Cardiac muscle cell (in vitro differentiated cells and primary cell): ENCODE measurements at places on chromosomes 7 and 10.

DNA sequence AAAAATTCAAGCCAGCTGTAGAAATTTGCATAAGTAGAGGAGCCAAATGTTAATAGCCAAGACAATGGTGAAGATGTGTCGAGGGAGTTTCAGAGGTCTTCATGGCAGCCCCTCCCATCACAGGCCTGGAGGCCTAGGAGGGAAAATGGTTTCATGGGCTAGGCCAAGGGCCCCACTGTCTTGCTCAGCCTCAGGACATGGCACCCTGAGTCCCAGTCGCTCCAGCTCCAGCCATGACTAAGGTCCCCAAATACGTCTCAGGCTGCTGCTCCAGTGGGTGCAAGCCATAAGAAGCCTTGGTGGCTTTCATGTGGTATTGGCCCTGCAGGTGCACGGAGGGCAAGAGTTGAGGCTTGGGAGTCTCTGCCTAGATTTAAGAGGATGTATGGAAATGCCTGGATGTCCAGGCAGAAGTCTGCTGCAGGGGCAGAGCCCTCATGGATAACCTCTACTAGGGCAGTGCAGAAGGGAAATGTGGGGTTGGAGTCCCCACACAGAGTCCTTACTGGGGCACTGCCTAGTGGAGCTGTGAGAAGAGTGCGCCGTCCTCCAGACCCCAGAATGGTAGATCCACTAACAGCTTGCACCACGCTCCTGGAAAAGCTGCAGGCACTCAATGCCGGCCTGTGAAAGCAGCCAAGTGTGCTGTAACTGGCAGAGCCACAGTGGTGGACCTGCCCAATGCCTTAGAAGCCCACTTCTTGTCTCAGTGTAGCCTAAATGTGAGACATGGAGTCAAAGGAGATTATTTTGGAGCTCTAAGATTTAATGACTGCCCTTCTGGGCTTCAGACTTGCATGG, 19.2 kb downstream of the TBATA start:
- no peak for DNase-seq
- H3K4me3 ChIP-seq: no peak overlapping the region
- no peaks in the 10 kb centered on the region for H3K36me3 ChIP-seq
- H3K4me1 ChIP-seq: no peaks in the 10 kb centered on the region
- no peaks in the 10 kb centered on the region for H3K27me3 ChIP-seq

DNA sequence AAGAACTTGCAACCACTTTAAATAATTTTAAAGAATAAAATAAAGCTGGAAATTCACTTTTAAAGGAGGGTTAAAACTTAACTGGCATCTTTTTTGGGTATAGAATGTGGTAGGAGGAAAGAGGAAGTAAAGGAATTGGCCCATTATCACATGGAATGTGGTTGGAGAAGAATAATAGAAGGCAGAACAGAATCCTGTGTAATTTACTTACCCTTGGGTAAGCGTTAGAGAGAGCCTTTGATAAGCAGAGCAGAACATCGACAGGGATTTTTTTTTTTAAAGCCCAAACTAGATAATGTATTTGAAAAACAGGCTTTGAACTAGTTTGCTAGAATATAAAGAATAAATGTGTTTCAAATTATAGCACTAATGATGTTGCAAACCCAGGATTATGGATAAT, 199.8 kb upstream of the KIAA1217 start:
- peaks cover 14% of the 10 kb centered on the region for H3K4me1 ChIP-seq
- H3K27ac ChIP-seq: peak overlapping the region; percentile 91
- no peaks in the 10 kb centered on the region for H3K27me3 ChIP-seq
- no peak for DNase-seq
- H3K4me3 ChIP-seq: no peak overlapping the region

DNA sequence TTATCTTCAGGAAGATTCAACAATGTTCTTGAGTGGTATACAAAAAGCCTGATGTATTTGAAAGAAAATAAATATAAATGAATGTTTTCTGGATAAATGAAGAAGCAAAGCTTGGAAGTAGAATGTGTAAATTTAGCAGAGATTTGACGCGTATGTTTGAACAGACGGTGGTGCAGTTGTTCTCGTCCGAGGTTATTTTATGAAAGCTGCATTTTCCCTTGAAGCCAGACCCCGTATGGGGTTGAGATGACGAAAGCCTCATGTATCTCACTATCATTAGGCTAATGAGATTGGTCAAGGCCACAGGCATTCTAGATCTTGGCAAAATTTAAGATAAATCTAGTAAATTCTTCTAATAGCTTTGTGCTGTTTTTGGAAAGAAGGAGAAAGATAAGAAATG, 195.2 kb downstream of the NXPH1 start:
- H3K36me3 ChIP-seq: no peaks in the 10 kb centered on the region
- H3K4me1 ChIP-seq: peaks cover 4% of the 10 kb centered on the region
- no peak overlapping the region for H3K27ac ChIP-seq
- no peaks in the 10 kb centered on the region for H3K27me3 ChIP-seq

GRCh38 chr7:91940171-91940570, 491 bp upstream of the AKAP9 start:
- H3K27me3 ChIP-seq: no peaks in the 10 kb centered on the region
- peaks cover 11% of the 10 kb centered on the region for H3K4me1 ChIP-seq
- peak overlapping the region; percentile 56 for H3K4me3 ChIP-seq
- peak overlapping the region; percentile 94 for H3K27ac ChIP-seq
- peak; percentile 34 for DNase-seq

- H3K27ac ChIP-seq: no peak overlapping the region
- H3K27me3 ChIP-seq: no peaks in the 10 kb centered on the region
- no peaks in the 10 kb centered on the region for H3K36me3 ChIP-seq
- H3K4me3 ChIP-seq: no peak overlapping the region
- peaks cover 4% of the 10 kb centered on the region for H3K4me1 ChIP-seq
These were observed 63.4 kb downstream of the HDAC9 start for GRCh38 chr7:18558910-18559309.

- no peaks in the 10 kb centered on the region for H3K36me3 ChIP-seq
- DNase-seq: peak; percentile 66
- H3K27ac ChIP-seq: peak overlapping the region; percentile 60
- peaks cover 34% of the 10 kb centered on the region for H3K4me1 ChIP-seq
- H3K27me3 ChIP-seq: peaks cover 17% of the 10 kb centered on the region
These were observed 34.8 kb downstream of the KLF6 start for GRCh38 chr10:3750006-3750816.

- peaks cover 25% of the 10 kb centered on the region for H3K4me1 ChIP-seq
- H3K27ac ChIP-seq: peak overlapping the region; percentile 51
- no peak overlapping the region for H3K4me3 ChIP-seq
- peaks cover 17% of the 10 kb centered on the region for H3K36me3 ChIP-seq
These were observed 54.2 kb downstream of the TACR2 start for GRCh38 chr10:69362471-69362954.

DNA sequence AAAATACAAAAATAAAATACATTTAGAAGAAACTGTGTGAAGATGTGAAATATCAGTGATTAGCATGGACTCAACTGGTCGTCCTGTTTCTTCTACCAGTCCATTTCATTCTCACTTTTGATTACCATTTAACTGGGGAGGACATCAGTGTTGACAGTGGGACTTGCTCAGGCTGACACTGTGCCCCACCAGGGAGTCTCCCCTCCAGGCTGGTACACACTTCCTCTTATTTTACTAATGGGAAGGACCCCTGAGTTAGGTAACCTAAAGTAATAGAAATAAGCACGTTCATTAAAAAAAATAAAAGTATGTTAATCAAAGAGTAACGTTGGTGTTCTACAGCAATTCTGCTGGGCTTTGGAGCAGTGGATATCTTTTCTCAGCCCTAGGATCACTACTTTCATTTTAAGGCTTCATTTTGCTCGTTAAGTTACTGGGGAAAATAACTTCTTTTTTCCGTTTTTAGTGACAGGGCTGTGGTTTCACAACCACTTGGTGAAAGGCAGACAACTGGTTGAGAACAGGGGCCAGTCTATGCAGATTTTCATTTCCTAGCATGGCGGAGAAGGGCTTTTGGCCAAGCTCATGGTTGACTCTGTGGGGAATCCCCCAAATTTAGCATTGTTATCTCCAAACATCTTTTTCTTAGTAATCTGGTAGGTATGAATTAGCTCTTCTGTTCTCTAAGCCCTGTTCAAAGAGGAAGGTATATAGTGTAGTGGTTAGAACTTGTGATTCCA, 2.1 kb downstream of the SNX10 start:
- no peaks in the 10 kb centered on the region for H3K4me1 ChIP-seq
- no peaks in the 10 kb centered on the region for H3K36me3 ChIP-seq
- no peak overlapping the region for H3K27ac ChIP-seq
- DNase-seq: no peak
- H3K27me3 ChIP-seq: no peaks in the 10 kb centered on the region
- no peak overlapping the region for H3K4me3 ChIP-seq

- H3K27me3 ChIP-seq: no peaks in the 10 kb centered on the region
- no peak for DNase-seq
- H3K36me3 ChIP-seq: no peaks in the 10 kb centered on the region
- no peak overlapping the region for H3K27ac ChIP-seq
- H3K4me3 ChIP-seq: no peak overlapping the region
- H3K4me1 ChIP-seq: no peaks in the 10 kb centered on the region
These were observed 59.9 kb downstream of the MAP3K8 start for GRCh38 chr10:30493609-30494530.

GRCh38 chr10:118808601-118809356, 54.0 kb upstream of the CACUL1 start:
- H3K27ac ChIP-seq: no peak overlapping the region
- H3K27me3 ChIP-seq: no peaks in the 10 kb centered on the region
- no peak for DNase-seq
- no peaks in the 10 kb centered on the region for H3K36me3 ChIP-seq
- H3K4me3 ChIP-seq: no peak overlapping the region
- no peaks in the 10 kb centered on the region for H3K4me1 ChIP-seq

GRCh38 chr7:117285826-117286225, 37.0 kb downstream of the WNT2 start:
- no peak overlapping the region for H3K4me3 ChIP-seq
- H3K27ac ChIP-seq: peak overlapping the region; percentile 56
- H3K4me1 ChIP-seq: peaks cover 60% of the 10 kb centered on the region
- H3K36me3 ChIP-seq: peaks cover 44% of the 10 kb centered on the region
- no peaks in the 10 kb centered on the region for H3K27me3 ChIP-seq

DNA sequence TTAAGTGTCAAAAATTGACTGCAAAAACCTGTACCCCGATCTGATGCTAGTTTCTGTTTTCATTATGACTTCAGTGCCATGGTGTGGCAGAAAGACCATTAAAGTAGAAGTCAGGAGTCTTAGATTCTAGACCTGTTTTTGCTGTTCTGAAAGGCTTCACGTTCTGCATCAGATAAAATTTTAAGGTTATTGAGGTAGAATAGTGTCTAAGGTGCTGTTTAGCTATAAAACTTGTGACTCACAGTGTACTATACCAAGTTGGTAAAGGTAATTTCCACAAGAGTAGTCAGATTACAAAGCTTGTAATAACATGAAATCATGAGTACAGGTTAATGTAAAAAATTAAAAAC, 38.6 kb downstream of the ZNRF2 start:
- DNase-seq: no peak
- H3K27ac ChIP-seq: no peak overlapping the region
- H3K27me3 ChIP-seq: no peaks in the 10 kb centered on the region
- H3K4me3 ChIP-seq: no peak overlapping the region

GRCh38 chr7:8260871-8261694, 884 bp downstream of the ICA1 start:
- peaks cover 43% of the 10 kb centered on the region for H3K27me3 ChIP-seq
- H3K4me3 ChIP-seq: peak overlapping the region; percentile 95
- no peaks in the 10 kb centered on the region for H3K36me3 ChIP-seq
- peak; percentile 2 for DNase-seq

- no peak overlapping the region for H3K4me3 ChIP-seq
- peaks cover 8% of the 10 kb centered on the region for H3K36me3 ChIP-seq
- H3K27me3 ChIP-seq: no peaks in the 10 kb centered on the region
These were observed 48.3 kb downstream of the ZMIZ1 start for GRCh38 chr10:79116801-79117723.

- no peaks in the 10 kb centered on the region for H3K27me3 ChIP-seq
- H3K4me1 ChIP-seq: peaks cover 6% of the 10 kb centered on the region
- no peaks in the 10 kb centered on the region for H3K36me3 ChIP-seq
- no peak for DNase-seq
- H3K4me3 ChIP-seq: no peak overlapping the region
- no peak overlapping the region for H3K27ac ChIP-seq
These were observed 568.5 kb downstream of the CCSER2 start for GRCh38 chr10:84896909-84897308.

DNA sequence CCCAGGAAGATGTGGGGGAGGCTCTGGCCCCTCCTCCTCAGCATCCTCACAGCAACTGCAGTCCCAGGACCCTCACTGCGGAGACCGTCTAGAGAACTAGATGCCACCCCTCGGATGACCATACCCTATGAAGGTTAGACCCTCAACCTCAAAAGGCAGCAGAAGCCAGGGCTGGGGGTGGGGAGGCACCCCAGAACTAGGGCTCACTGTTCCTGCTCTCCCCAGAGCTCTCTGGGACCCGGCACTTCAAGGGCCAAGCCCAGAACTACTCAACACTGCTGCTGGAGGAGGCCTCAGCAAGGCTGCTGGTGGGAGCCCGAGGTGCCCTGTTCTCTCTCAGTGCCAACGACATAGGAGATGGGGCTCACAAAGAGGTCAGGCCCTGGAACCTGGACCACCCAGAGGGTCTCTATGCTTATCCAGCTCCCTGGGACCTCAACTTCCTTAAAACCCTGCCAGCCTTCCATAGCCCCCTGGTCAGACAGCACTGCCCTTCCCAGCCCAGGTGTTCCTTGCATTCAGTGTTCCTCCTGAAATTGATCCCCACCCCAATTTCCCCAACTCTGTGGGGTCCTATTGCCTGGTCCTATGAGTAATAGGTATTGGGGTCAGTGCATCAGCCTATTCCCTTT, 3.7 kb downstream of the SEMA4G start:
- no peaks in the 10 kb centered on the region for H3K27me3 ChIP-seq
- no peak overlapping the region for H3K27ac ChIP-seq
- H3K4me1 ChIP-seq: no peaks in the 10 kb centered on the region
- H3K36me3 ChIP-seq: no peaks in the 10 kb centered on the region
- H3K4me3 ChIP-seq: no peak overlapping the region

GRCh38 chr10:58806970-58807628, 294.4 kb downstream of the BICC1 start:
- no peak overlapping the region for H3K4me3 ChIP-seq
- H3K27me3 ChIP-seq: no peaks in the 10 kb centered on the region
- no peaks in the 10 kb centered on the region for H3K4me1 ChIP-seq
- H3K27ac ChIP-seq: no peak overlapping the region

DNA sequence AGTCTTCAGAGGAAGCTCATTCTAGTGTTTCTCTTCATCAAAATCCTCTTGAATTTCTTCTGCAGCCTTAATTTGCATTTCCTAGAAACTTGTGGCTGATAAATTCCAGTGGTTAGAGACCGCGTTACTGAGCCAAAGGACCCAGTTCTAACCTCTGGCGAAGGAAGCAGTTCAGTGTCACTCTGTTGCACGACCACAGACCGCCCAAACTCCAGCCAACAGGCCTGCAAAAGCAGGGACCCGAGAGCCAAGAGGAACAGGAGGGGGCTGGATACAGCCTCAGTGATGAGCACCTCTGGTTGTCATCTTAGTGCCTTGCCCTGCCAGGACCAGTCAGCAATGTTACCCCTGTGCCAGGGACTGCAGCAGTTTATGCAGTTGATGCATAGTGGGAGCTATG, 70.0 kb downstream of the AFAP1L2 start:
- H3K36me3 ChIP-seq: no peaks in the 10 kb centered on the region
- no peaks in the 10 kb centered on the region for H3K4me1 ChIP-seq
- peak; percentile 47 for DNase-seq
- H3K27ac ChIP-seq: no peak overlapping the region
- no peak overlapping the region for H3K4me3 ChIP-seq
